ENCODE measurements at places on chromosomes 16 and 17.

GRCh38 chr17:50542795-50543774 is 3.9 kb upstream of the SPATA20 start:
- no peak for DNase-seq

GRCh38 chr17:67422897-67423296 is 45.8 kb downstream of the PITPNC1 start:
- DNase-seq, result no peak

DNA sequence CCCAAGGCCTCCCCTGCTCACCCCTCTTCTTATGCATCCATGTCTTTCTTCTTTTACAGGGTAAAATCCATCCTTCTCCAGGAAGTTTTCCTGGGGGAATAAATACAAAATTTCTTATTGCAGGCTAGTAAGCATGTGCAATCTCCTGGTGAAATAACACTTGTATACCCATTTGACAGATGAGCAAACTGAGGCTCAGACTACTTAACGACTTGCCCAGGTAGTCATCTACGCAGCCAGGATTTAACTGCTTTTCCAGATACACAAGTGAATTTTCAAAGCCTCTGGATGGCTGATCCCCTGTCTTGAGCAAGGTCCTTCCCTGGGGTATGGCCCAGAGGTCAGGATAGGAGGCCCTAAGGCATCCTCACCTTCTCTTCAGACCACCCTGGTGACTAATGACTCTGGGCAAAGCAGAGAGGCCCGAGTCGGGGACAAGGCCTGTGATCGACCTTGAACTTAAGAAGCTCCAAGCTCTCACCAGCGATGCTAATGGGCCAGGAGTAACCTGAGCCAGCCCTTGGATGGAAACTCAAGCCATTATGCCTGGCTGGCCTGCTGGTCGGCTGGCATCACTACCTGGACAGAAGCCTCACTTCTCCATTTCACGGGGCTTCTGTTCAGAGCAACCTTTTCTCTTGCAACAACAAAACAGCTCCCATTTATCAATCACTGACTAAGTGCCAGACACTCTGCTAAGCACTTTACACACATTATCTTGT is 33.1 kb downstream of the ZNF423 start:
- no peak for DNase-seq

- no peak for DNase-seq
Observed at GRCh38 chr17:73172252-73172651, 7.4 kb downstream of the SSTR2 start.

- DNase-seq, result no peak
Observed at GRCh38 chr17:81331527-81332043, 36.5 kb upstream of the SLC38A10 start.

- DNase-seq, result no peak
Observed at GRCh38 chr16:51509336-51509735, 358.3 kb upstream of the SALL1 start.

DNA sequence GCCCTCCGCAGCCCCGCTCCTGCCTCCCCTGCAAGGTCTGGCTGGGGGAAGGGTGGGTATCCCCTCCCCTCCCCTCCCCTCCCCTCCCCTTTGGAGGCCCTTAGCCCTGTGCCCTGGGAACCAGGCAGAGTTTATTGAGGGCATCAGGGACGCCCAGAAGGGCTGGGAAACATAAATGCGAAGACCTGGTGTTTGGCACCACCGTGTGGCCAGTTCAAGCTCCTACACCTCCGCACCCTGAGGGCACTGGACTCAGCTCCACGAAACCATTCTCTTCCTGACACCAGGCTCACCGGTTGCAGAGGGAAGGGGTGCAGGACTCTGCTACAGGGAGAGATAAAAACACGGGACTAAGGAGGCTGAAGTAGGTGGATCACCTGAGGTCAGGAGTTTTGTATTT is 1.0 kb upstream of the AIPL1 start:
- DNase-seq, result peak; percentile 60

GRCh38 chr16:68035227-68035626 is 12.1 kb downstream of the DUS2 start:
- DNase-seq, result no peak

Measured in fibroblast of skin of scalp (primary cell).